Aorta (tissue), 5 donors: ENCODE measurements at places on chromosomes 7 and 10. TPM values are rescaled to one million over a fixed set of nuclear protein-coding genes. Genes with fewer than 3 reads are reported as not detected.

DNA sequence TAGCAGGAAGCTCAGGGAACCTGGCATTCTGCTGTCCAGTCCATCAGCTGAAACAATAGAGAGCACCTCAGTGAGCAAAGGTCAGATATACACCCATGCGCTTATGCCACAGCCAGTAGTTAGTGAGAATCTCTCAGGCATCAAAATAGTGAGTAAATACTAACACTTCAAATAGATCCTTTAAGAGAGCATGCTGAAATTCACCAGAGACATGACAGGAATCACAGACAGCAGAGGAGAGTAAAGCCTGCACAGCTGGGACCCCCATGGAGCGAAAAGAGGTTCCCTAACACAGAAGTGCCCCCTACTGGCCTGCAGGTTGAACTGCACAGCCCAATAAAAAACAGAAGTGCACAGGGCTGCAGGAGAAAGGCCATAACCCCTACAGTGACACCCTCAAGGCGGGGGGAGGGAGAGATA, 57.6 kb upstream of the ANTXRL start:
- no peaks in the 10 kb centered on the region for H3K36me3 ChIP-seq
- H3K27me3 ChIP-seq, result no peaks in the 10 kb centered on the region
- no peak overlapping the region for H3K4me3 ChIP-seq

DNA sequence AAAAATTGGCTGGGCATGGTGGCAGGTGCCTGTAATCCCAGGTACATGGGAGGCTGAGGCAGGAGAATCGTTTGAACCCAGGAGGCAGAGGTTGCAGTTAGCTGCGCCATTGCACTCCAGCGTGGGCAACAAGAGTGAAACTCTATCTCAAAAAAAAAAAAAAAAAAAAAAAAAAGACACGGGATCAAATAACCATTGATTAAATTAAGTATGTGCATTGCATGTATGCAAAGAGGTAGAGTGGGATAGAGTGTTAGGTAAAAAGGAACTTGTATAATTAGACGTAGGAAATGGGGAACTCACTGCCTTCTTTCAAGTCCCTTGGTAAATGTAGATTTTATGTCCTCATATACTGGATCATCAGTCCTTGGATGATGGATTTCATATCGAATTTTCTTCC, 13.1 kb downstream of the VCL start:
- no peak overlapping the region for H3K4me3 ChIP-seq
- no peak for DNase-seq
- peak overlapping the region; percentile 43 for H3K27ac ChIP-seq
- no peaks in the 10 kb centered on the region for H3K27me3 ChIP-seq

DNA sequence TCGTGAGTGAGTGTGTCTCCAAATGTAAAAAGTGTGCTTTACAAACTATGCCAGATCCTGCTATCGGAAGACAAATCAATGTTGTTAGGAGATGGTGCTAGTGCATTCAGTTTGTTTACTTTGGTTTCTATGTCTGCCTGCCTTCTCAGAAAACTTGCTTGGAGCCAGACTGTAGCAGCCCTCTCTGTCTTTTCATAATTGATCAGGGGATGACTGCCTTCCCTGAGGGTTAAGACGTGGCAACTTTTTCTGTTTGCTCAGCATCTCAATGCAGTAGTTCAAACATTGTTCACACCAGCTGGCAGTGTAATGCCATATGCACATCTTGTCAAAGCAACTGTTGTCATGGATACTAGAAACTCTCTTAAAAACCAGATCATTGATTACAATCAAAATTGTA, 118.5 kb downstream of the FOXP2 start:
- H3K27ac ChIP-seq, result no peak overlapping the region
- no peak overlapping the region for H3K4me3 ChIP-seq
- H3K4me1 ChIP-seq, result no peaks in the 10 kb centered on the region
- DNase-seq, result no peak
- no peaks in the 10 kb centered on the region for H3K36me3 ChIP-seq

GRCh38 chr10:84605802-84606201, 277.4 kb downstream of the CCSER2 start:
- no peak overlapping the region for H3K27ac ChIP-seq
- H3K27me3 ChIP-seq, result peaks cover 2% of the 10 kb centered on the region
- no peak overlapping the region for H3K4me3 ChIP-seq
- no peaks in the 10 kb centered on the region for H3K4me1 ChIP-seq

DNA sequence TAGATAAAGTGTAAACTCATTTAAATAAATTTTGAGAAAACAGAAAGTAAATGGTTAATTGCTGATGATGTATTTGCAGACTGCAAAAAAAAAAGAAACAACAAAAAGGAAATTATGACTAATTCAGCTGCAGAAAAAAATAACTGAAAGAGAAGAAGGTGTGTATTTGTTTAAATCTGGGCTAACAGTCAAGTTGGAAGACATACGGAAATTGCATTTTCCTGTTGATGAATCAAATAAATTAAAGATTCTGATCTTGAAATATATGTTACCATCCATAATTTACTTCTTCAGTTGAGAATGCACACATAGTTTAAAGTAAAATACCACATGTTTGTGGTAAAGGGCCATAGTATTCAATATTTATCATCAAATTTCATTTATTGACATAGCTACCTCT, 19.3 kb upstream of the ING3 start:
- H3K27me3 ChIP-seq, result no peaks in the 10 kb centered on the region
- H3K27ac ChIP-seq, result no peak overlapping the region
- DNase-seq, result no peak
- H3K36me3 ChIP-seq, result no peaks in the 10 kb centered on the region
- H3K4me1 ChIP-seq, result no peaks in the 10 kb centered on the region

GRCh38 chr7:35329026-35329425, 75.1 kb upstream of the TBX20 start:
- no peaks in the 10 kb centered on the region for H3K4me1 ChIP-seq
- H3K27me3 ChIP-seq, result no peaks in the 10 kb centered on the region
- H3K36me3 ChIP-seq, result no peaks in the 10 kb centered on the region
- no peak overlapping the region for H3K4me3 ChIP-seq
- H3K27ac ChIP-seq, result no peak overlapping the region

DNA sequence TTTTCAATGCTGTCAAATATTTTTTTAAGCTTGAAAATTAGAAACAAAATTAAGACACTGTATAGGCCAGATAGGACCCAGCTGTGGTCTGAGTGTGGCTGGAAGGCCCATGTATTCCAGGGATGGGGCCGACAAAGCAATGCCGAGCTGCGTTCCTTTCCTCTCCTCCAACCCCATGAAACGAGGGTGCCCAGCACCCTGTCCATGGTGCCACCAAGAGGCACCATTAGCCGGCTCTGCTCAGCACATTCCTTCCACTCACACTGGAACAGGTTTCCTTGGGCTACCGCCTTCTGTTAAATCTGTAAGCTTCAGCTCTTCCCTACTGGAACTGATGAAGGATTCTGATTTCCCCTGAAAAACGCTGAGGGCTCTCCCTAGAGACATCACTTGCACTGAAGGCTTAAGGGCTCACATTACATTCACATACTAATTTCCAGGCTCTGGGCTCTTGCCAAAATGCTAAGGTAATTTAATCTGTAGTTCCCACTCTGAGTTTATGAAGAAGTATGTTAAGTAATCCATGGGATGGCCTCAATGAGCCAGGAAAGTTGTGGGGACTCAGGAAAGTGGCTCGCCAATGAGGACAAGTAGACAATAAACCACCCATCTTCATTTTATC, 73.7 kb upstream of the CAMK2B start:
- no peak overlapping the region for H3K4me3 ChIP-seq
- no peaks in the 10 kb centered on the region for H3K27me3 ChIP-seq
- no peak overlapping the region for H3K27ac ChIP-seq

DNA sequence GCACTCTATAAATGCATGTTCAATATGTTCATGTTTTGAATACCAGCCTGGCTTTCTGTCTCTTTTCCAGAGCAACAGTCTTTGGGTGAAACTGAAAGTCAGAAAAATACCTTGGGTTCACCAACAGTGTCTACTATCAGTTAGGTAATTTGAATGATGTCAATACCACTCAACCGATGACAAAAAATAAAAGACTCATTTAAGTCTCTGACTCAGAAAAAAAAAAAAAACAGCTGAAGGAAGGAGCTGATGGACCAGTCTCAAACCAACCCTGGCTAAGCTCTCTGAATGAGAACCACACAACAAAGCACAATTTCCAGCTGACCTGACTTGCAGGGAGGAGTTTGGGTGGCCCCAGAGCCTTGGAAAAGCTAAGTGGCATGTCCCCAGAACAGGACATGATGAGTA, 42.5 kb downstream of the ABLIM1 start:
- H3K36me3 ChIP-seq, result no peaks in the 10 kb centered on the region
- no peak for DNase-seq
- H3K4me3 ChIP-seq, result no peak overlapping the region

DNA sequence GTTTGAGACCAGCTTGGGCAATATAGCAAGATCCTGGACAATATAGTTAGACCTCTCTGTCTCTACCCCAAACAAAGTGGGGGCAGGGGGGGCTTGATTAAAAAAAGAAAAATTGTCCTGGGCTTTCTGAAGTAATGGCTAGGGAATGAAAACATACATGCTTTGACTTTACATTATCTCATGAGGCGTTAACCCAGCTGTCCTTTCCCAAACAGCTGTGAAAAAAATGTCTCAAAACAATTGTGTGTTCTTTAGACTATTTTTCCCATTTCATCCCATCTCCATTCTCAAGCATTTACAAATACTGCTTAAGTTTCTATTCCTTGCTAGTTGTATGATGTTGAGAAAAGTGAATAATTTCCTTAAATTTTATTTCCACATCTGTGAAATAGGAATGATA, 27.0 kb upstream of the CDK13 start:
- no peak overlapping the region for H3K4me3 ChIP-seq
- DNase-seq, result no peak
- no peak overlapping the region for H3K27ac ChIP-seq
- no peaks in the 10 kb centered on the region for H3K36me3 ChIP-seq

DNA sequence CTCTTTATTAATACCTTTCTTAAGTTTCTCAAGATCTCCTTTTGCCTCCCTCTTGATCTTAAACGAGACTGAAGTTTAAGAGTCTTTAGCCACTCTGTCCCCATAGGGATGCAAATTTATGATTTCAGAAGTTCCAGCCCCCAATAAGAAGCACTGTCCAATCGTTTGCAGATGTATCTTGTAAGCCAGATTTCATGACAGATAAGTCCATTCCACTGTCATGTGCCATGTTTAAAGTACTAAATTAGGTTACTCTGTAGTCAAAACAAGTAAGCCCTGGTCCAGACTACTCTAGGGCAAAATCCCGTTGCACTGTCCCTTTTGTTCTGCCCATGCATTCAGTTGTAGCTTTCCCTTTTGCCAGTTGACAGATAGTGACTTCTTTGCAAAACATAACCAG, 157.2 kb upstream of the KAT6B start:
- peaks cover 4% of the 10 kb centered on the region for H3K4me1 ChIP-seq
- no peak overlapping the region for H3K4me3 ChIP-seq
- DNase-seq, result no peak
- no peaks in the 10 kb centered on the region for H3K27me3 ChIP-seq
- H3K27ac ChIP-seq, result no peak overlapping the region

DNA sequence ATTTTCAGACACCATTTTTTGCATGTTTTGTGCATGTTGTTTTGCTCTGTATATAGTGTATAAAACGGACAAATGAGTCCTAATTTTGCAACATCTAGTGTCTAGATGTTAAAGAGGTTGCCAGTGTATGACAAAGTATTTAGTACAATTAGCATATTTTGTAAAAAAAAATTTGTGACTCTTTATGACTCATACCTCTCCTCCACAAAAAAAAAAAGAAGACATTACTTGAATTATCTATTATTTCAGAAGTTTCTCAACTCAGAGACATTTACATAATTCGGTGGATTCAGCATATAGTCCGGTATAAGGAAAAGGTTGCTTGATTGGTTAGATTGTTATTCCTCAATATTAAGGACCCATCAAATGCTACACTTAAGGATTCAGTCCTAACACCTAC, 26.0 kb downstream of the NUP42 start:
- H3K27ac ChIP-seq, result no peak overlapping the region
- no peaks in the 10 kb centered on the region for H3K4me1 ChIP-seq
- no peak for DNase-seq
- H3K4me3 ChIP-seq, result no peak overlapping the region
- no peaks in the 10 kb centered on the region for H3K27me3 ChIP-seq

TSPAN15 gene
- total RNA-seq, result 16.8 TPM

DNA sequence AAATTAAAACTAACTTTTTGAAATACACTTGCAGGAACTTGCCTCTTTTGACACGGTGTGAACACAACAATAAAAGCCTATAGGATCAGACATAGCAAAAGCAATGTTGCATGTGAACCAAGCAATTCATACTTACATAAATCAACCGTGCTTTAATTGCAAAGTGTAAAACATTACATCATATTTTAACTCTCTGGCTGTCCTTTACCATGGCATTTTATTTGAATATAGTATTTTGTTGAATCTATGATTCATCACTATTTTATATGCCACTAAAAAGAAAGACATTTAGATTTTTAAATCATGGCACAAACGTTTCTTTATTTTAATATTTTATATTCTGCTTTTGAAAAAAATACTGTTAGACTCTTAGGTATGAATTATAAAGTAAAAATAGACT, 757.0 kb upstream of the KCND2 start:
- H3K27me3 ChIP-seq, result no peaks in the 10 kb centered on the region
- no peak overlapping the region for H3K4me3 ChIP-seq
- DNase-seq, result no peak
- H3K27ac ChIP-seq, result no peak overlapping the region

DNA sequence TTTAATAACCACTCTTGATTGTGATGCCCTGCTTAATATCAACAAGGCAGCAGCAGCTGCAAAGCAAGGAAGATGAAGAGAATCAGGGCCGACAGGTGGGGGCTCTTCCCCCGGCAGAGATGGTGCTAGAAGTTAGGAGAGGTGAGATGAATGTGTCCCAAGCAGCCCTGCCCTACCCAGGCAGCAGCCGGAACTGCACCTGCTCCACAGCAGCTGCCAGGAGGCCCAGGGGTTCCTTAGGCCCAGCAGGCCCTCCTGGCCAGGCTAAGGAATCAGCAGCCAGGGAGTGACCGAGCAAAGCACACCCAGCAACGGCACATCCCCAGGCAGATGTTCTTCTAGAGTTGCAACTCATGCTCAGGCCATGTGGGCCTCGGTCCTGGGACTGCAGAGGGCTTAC, 17.9 kb downstream of the AFAP1L2 start:
- H3K27me3 ChIP-seq, result no peaks in the 10 kb centered on the region
- H3K4me3 ChIP-seq, result no peak overlapping the region
- no peak overlapping the region for H3K27ac ChIP-seq
- DNase-seq, result no peak
- no peaks in the 10 kb centered on the region for H3K4me1 ChIP-seq
- H3K36me3 ChIP-seq, result no peaks in the 10 kb centered on the region

GRCh38 chr7:35495377-35495776, 199.6 kb downstream of the HERPUD2 start:
- DNase-seq, result no peak
- no peaks in the 10 kb centered on the region for H3K36me3 ChIP-seq
- no peak overlapping the region for H3K27ac ChIP-seq
- H3K27me3 ChIP-seq, result no peaks in the 10 kb centered on the region
- no peaks in the 10 kb centered on the region for H3K4me1 ChIP-seq
- no peak overlapping the region for H3K4me3 ChIP-seq

GPC2 gene
- total RNA-seq, result 0.78 TPM

GRCh38 chr10:108787932-108788331, 1135.4 kb downstream of the XPNPEP1 start:
- no peaks in the 10 kb centered on the region for H3K27me3 ChIP-seq
- H3K4me1 ChIP-seq, result no peaks in the 10 kb centered on the region
- no peak for DNase-seq

PIP gene
- not detected for total RNA-seq

- H3K27me3 ChIP-seq, result no peaks in the 10 kb centered on the region
- no peak for DNase-seq
- H3K36me3 ChIP-seq, result no peaks in the 10 kb centered on the region
- H3K4me1 ChIP-seq, result no peaks in the 10 kb centered on the region
These were observed 264.7 kb downstream of the ELFN1 start for GRCh38 chr7:1934756-1935155.

ATP6V0A4 gene
- total RNA-seq, result not detected

HMX2 gene
- total RNA-seq, result not detected
